ENCODE measurements at places on chromosomes 3 and 15.

- no peak for DNase-seq
These were observed 23.1 kb downstream of the LRRC31 start for GRCh38 chr3:169846458-169847193.

GRCh38 chr3:54494209-54494608 is 371.9 kb downstream of the CACNA2D3 start:
- DNase-seq: no peak

DNA sequence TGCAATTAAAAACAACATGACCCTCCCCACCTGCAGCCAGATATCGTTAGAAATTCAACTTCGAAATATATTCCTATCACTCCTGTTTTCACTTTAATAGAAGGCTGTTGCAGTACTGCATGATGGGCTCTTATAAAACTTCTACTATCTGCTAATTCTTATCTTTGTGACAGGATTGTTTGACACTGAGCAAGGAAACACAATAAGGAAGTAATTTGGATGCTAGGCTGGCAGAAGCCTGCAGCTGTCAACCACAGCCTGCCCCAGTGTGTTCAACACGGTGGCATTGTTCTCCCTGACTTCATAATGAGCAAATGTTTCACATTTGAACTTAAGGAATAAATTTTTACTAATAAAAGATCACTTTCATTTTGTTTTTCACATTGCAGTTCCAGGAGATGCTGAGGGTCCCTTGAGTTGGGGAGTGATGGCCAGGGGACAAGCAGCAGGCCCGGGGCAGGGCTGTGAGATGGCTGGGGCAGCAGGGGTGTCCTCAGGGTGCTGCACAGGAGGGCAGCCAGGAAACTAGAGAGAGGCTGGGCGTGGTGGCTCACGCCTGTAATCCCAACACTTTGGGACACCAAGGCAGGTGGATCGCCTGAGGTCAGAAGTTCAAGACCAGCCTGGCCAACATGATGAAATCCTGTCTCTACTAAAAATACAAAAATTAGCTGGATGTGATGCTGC is 64.8 kb upstream of the SEC61A1 start:
- no peak for DNase-seq

- DNase-seq: peak; percentile 60
These were observed 23.9 kb upstream of the SLTM start for GRCh38 chr15:58957101-58957973.

GRCh38 chr3:55623786-55624185 is 136.7 kb upstream of the WNT5A start:
- DNase-seq: no peak

DNA sequence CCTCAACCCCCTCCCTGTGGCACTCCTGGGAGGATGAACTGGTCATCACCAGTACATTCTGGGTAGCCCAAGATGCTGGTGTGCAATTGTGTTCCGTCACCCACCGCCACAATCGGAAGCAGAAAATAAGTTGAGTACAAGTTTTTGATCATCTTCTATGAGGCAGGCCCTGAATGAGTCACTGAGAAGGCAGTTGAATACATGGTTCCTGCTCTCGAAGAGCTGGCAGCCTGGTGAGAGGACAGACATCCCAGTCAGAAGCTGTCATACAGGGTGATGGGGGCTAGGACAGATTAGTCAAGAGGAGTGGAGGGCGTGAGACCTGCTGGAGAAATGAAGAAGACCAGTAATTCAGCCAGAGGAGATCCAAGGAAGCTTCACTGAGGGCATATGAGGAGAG is 6.2 kb downstream of the CEMIP start:
- no peak for DNase-seq

- DNase-seq: peak; percentile 82
These were observed 437 bp downstream of the KLF13 start for GRCh38 chr15:31326875-31327668.

DNA sequence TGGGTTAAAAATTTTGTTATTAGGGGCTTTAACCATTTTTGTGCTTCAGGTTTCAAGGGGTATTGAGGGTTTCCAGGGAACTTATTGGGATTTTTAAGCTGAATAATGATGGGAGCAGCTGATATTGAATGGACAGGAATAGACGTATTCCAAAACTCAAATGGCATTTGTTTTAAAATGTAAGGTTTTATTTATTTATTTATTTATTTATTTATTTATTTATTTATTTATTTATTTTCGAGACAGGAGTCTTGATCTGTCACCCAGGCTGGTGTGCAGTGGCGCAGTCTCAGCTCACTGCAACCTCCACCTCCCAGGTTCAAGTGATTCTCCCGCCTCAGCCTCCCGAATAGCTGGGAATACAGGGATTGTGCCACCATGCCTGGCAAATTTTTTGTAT is 22.2 kb upstream of the SENP7 start:
- no peak for DNase-seq

GRCh38 chr15:62119227-62119864 is 45.7 kb downstream of the C2CD4B start:
- no peak for DNase-seq

DNA sequence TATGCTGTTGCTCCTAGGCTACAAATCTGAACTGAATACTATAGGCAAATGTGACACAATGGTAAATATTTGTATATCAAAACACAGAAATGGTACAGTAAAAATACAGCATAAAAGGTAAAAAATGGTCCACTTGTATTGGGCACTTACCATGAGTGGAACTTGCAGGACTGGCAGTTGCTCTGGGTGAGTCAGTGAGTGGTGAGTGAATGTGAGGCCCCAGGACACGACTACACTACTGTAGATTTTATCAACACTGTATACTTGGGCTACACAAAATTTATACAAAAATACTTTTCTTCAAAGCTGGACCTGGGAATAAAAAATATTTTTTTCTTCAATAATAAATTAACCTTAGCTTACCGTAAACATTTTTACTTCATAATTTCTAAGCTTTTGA is 41.6 kb upstream of the DUT start:
- no peak for DNase-seq

DNA sequence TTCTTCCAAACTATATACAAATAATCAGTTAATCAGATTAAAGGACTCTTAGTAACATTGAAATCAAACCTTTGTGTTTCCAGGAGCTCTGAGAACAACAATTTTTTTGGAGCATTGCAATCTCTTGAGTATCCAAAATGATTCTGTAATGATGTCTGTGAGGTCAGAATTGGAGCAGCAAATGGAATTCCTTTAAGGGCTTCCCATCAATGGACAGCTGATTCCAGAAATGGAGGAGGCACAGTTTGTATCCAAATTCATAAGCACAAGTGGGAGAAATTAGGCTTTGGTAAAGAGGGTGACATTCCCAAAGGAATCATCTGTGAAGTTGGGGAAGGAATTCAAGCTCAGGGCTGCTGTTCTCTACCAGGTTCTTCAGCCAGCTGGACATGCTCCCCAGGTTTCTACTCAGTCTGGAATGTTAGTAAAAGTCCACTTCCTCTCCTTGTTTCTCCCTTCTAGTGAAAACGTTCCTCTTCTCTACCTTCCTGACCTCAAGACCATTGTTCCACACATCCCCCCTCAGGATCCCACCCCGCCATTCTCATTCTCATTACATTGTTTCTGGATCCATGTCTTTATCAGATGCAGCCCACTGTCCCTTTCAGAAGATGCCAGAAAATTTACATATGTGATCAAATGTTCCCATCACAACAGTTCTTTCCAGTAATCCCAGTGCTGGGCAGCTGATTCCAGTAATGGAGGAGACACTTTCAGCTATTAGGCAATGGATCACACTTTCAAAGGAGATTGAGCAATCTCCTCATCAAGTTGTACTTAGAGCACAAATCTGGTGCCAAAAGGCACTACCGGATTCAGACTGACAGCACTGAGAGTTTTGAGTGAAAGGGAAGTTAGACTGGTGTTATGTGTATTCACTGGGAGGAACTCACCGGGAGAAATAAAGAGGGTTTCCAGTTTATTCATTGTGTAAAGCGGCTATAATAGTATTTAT is 391.3 kb upstream of the TPRG1 start:
- DNase-seq: no peak

GRCh38 chr15:39591141-39591895 is 10.4 kb downstream of the THBS1 start:
- DNase-seq: no peak

GRCh38 chr3:182268711-182269110 is 524.6 kb upstream of the ATP11B start:
- no peak for DNase-seq

GRCh38 chr15:90571063-90571541 is 41.4 kb downstream of the CRTC3 start:
- DNase-seq: no peak

GRCh38 chr15:52923626-52924025 is 133.5 kb upstream of the ONECUT1 start:
- no peak for DNase-seq

GRCh38 chr3:156599089-156599874 is 44.4 kb upstream of the SSR3 start:
- DNase-seq: no peak

DNA sequence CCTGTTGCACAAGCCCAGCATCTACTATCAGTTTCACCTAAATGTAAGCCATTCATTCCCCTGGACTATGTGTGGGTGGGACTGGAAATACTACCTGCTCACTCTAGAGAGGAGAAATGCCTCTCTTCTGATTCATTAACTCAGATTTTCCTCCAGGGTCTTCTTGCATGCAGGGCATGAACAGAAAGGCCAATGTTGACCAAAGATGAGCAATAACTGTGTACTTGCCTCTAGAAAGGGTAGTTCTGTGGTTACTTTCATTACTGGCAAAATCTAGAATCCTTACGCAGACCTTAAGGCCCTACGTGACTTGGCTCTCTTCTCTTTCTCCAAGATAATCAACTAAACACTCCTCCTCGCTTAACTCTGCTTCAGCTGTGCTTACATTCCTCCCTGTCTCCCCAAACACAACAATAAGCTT is 81.4 kb upstream of the PSMD6 start:
- DNase-seq: no peak

- no peak for DNase-seq
These were observed 75.3 kb upstream of the BLM start for GRCh38 chr15:90641581-90642463.
